Cardiac fibroblast (primary cell): ENCODE measurements at places on chromosomes 6 and 20.
A peak's percentile ranks its signal among the peaks of the same experiment; 100 is the strongest.

DNA sequence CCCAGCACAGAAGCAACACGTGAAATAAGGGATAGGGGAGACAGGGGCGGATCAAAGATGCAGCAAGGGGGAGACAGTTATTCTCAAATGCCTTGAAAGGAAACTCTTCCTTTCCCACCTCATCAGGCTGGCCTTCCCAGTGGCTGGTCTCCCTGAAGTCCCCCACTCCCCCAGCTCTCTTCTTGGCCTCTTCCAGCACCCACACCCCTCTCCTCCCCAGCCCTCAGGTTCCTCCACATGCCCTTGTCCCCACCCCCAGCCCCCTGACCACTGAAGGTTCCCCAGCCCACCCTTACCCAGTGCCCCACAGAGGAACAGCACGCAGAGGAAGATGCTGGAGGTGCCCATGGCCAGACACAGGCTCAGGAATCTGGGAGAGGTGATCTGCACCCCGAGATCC, 1.7 kb upstream of the LY6G6D start:
- no peak for DNase-seq

GRCh38 chr6:29749308-29749662, 26.1 kb downstream of the HLA-F start:
- DNase-seq: no peak

- no peak for DNase-seq
Observed at GRCh38 chr20:44432618-44433577, 42.8 kb upstream of the TTPAL start.

DNA sequence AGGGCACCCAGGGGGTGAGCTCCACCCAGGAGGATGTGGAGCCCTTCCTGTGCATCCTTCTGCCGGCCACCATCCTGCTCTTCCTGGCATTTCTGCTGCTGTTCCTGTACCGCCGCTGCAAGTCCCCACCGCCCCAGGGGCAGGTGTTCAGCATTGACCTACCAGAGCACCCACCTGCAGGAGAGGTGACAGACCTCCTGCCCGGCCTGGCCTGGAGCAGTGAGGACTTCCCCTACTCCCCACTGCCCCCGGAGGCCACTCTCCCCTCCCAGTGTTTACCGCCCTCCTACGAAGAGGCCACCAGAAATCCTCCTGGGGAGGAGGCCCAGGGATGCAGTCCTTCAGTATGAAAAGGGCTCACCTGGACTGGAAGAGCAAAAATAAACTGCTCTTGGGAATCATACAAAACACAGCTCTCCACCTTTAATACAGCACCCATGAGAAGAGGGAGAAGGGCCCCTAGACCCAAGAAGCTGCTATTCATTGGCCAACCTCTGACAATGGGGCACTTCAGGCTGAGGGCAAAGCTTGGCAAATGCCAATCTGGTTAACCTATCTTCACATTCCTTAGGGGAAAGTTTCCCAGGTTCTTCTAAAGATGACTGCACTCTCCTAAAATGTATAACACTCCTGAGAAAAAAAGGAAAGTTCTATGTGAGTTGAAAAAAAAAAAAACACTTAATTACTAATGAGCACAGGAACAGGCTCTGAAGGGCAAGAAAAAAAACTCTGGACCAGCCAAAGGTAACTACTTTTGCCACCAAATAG, 5.0 kb downstream of the SMIM28 start:
- no peak for DNase-seq

DNA sequence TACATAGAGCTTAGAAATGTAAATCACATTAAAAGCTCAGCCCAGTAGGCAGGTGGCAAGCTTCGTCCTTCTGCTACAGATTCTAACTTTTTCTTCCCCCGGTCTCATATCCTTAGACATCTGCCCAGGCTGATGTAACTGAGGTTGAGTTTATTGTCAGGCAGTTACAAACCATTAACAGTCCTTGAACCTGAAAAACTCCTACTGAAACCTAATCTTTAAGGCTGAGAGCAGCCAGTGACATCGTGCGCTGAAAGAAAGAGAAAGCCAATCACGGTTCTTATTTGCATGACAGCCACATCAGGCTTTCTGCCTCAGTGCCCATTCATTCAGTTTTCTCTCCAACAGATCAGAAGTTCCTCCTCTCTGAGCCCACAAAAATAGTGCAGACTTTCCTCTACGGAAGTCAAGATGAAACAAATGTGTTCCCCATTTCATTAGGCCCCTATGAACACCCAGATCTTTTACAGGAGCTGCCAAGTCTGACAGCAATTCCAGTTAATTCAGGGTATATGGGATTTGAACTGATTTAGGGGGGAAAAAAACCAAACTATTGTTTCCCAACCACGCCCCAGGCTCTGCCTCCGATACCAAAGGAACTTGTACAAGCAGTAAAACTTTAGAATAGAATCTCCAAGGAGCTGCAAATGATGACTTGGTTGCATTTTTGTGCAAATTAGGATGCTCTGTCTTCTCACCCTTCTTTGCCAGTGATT, at the start of gene NHSL1:
Gene NHSL1 (minus strand): TSS at position 192 of the 716 bp plus-strand sequence. CDS start 204 bp downstream, outside the sequence.
- DNase-seq: no peak

- DNase-seq: no peak
Observed at GRCh38 chr6:147037881-147038280, 166.3 kb upstream of the STXBP5 start.

- DNase-seq: no peak
Observed at GRCh38 chr20:34618676-34619075, 58.2 kb downstream of the PIGU start.

- no peak for DNase-seq
Observed at GRCh38 chr20:59018817-59019216, 412 bp upstream of the TUBB1 start.

GRCh38 chr6:121539439-121539838, 104.0 kb downstream of the GJA1 start:
- no peak for DNase-seq

GRCh38 chr6:35719404-35719829, 17.4 kb upstream of the ARMC12 start:
- DNase-seq: no peak

GRCh38 chr6:142307963-142308748, 6.3 kb downstream of the ADGRG6 start:
- no peak for DNase-seq

DNA sequence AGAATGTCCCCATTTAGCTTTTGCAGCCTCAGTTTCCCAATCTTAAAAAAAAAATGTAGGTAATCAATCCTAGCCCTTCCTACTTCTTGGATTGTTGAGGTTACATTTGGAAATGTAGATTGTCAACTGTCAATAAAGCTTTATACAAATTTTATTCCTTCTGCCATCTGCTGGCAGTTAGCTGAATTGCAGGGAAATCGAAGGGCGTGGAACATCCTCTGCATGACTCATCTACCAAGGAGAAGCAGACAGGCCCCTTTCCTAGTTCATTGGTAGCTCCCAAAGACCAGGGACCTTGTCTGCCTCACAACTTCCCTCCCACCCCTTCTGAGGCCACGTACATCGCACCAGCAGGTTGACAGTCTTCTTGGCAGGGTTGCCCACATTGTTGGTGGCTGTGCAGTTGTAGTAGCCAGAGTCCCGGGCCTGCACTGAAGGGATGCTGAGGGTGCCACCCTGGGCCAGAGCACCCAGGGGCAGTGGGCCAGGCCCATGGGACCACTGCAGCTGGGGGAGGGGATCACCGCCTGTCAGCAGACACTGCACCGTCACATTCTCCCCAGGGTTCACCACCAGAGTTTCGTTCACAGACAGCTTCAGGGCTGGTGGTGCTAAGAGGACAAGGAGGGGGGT, 43.6 kb downstream of the MDGA1 start:
- DNase-seq: peak; percentile 72

GRCh38 chr20:49965781-49966305, 16.9 kb upstream of the SNAI1 start:
- no peak for DNase-seq

DNA sequence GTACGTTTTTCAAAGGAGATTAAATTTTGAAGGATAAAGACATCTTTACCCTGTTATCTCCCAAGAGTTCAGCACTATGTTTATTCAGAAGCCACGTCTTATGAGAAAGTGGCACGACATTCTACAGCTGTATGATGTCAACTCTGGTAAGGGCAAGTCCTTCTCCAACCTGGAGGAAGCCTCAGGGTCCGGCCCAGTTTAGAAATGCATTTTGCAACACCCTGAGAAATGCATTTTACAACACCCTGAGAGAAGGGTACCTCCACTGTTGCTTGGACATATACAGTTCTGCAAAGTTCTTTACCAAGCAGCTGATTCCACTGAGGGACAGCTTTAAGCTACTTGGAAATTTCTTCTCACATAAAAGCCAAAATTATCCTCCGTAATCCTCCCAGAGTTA, 17.5 kb downstream of the NAPB start:
- DNase-seq: peak; percentile 34

DNA sequence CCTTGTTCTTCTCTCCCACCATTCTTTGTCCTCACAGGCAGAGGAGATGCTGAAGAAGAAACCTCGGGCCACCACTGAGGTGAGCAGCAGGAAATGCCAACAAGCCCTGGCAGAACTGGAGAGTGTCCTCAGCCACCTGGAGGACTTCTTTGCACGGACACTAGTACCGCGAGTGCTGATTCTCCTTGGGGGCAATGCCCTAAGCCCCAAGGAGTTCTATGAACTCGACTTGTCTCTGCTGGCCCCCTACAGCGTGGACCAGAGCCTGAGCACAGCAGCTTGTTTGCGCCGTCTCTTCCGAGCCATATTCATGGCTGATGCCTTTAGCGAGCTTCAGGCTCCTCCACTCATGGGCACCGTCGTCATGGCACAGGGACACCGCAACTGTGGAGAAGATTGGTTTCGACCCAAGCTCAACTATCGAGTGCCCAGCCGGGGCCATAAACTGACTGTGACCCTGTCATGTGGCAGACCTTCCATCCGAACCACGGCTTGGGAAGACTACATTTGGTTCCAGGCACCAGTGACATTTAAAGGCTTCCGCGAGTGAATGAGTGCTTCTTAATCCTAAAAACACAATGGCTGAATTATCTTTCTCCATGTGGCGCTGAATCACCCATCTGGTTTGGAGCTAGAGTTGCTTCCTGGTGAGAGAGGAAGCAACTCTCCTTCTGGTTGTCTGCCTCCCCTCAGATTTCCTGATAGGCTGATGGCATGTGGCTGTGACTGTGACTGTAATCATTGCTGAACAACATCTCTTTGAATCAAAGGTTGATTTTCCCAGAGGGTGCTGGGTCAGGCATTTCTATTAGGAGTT, 4.6 kb downstream of the MAD2L1BP start:
- no peak for DNase-seq

- no peak for DNase-seq
Observed at GRCh38 chr6:64062960-64063683, 427.5 kb downstream of the PHF3 start.

GRCh38 chr20:52256454-52256853, 64.9 kb upstream of the ZFP64 start:
- no peak for DNase-seq

DNA sequence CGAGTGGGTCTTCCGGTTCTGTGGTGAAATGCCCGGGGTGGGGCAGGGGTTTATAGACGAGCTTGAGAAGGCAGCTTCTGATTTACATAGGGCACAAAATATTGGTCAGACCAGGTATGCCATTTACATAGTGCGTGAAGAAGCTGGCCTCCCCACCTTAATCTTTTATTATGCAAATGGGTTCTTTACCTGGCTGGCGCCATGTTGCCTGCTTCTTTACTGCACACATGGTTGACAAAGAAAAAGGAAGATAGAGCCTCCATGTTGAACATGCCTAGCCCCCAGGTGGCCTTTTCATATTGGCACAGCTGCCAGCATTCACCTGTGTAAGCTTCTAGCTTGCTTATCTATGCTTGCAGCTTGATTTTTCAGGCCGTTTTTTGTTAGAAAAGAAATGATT, 276.2 kb downstream of the PHACTR1 start:
- no peak for DNase-seq

DNA sequence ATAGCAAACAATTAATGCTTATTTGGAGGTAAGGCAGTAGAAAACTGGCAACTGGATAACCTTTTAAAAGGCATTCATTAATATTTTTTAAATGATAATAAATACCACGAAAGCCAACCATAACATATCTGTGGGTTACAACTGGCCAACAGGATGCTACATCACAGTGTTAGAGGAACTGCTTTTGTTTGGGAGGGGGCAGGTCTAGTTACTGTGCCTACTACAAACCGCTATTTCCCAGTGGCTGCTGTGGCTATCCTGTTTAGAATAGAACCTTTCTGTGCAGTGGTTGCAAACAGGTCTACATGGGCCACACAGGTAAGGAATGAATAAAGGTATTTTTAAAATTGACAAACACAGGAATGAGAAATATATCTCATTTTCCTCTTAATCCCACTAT, 976 bp downstream of the PIGT start:
- DNase-seq: no peak

GRCh38 chr6:40299681-40300080, 287.5 kb downstream of the LRFN2 start:
- DNase-seq: no peak

DNA sequence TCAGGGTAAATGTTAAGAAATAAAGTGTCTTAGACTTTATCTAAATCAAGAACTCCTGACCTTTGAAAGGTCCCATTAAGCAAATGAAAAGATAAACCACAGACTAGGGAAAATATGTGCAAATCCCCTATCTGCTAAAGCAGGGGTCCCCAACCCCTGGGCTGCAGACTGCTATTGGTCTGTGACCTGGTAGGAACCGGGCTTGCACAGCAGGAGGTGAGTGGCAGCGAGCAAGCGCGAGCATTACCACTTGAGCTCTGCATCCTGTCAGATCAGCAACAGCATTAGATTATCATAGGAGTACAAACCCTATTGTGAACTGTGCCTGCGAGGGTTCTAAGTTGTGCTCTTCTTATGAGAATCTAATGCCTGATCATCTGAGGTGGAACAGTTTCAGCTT, 42.4 kb downstream of the LCA5 start:
- DNase-seq: no peak

DNA sequence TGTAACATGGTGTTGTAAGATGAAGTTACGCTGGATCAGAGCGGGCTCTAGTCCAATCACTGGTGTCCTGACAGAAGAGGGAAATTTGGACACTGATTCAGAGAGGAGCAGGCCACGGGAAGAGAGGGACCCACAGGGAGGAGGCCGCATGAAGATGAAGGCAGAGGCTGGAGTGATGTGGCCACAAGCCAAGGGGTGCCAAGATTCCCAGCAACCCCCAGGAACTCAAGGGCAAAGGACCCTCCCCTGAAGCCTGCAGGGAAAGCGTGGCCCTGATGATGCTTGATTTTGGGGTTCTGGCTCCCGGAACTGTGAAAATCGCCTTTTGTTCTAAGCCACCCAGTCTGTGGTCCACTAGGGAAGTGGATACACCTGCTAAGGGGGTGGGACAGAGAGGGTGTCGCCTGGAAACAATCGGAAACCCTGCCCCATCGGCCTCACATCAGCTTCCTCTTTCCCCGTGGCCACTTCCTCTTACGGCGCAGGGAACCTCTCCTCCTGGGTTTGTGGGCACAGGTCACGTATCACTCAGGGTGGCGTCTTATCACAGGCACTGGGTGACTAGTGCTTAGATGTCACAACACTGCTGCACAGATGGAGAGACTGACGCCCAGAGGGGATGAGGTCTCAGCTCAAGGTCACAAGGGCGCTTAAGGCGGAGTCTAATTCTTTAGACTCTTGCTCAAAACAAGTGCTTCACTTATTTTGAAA, 58.0 kb downstream of the SULF2 start:
- no peak for DNase-seq
